ENCODE measurements at places on chromosomes 1 and 21.
A peak's percentile ranks its signal among the peaks of the same experiment; 100 is the strongest.

- DNase-seq: no peak
These were observed 270.8 kb downstream of the COL11A1 start for GRCh38 chr1:102837551-102837950.

- no peak for DNase-seq
These were observed 40.8 kb downstream of the KRTAP10-1 start for GRCh38 chr21:44499211-44499560.

GRCh38 chr1:35539824-35540261 is 17.4 kb downstream of the KIAA0319L start:
- peak; percentile 53 for DNase-seq

GRCh38 chr1:26358411-26359384 is 4.8 kb upstream of the CRYBG2 start:
- peak; percentile 62 for DNase-seq

- no peak for DNase-seq
These were observed 108.1 kb upstream of the BACE2 start for GRCh38 chr21:41059871-41060270.

DNA sequence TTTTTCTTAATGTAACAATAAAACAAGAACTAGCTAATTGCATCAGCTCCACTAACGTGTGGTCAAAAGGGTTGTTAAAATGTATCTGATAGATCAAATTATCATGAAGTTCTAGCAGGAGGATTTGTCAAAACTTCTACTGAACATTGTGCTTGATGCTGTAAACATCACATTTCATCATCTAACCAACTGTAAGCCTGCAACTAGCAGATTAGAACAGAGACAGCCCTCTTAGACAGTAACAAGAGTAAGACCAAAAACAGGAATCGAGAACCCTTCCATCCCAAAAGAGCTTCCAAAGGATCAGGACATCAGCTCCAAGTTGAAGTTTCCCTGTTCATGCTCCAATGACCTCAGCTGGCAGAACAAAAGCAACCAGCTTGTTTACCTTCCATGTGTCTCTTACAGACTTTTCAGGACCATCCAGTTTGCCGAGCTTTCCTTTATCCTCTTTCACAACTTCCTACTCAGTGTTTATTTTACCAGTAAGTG is 44.6 kb downstream of the NIBAN1 start:
- DNase-seq: no peak

GRCh38 chr1:202085682-202086373 is 36.9 kb upstream of the GPR37L1 start:
- DNase-seq: no peak

GRCh38 chr1:25082216-25082899 is 149.9 kb downstream of the SYF2 start:
- no peak for DNase-seq

DNA sequence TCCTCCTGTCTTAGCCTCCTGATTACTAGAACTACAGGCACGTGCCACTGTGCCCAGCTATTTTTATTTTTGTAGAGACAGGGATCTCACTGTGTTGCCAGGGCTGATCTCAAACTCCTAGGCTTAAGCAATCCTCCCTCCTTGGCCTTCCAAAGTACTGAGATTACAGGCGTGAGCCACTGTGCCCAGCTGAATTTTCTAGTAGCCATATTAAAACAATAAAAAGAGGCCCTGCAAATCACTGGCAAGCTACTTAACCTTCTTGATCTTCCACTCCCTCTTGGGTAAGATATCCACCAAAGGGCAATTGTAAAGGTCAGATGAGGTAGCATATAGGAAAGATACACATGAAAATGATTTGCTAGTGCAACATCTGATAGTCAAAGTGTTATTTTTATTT is 65.6 kb upstream of the SRSF10 start:
- no peak for DNase-seq

DNA sequence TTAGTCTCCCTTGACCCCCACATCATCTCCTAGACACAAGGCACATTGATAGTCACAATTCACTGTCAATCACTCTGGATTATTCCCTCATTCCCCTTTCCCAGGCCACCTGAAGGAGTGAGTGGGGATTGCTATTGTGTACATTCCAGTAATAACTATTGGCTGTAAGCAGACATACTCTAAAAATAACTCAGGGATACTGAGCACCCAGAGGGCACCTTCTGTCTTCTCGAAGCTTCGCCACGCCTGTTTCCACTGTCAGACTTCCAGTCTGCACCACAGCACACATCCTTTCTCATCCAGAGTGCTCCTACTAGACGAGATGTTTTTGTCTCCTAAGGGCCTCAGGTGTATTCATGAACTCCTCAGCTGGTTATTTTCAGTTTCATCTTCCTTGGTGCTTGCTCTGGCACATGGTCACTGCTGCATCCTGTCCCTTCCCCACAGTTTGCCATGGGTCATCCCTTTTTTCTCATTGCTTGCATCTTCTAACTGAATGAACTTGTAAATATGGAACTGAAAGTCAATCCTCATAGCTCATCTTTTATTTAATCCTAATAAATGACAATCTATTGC is 848 bp upstream of the APOBEC4 start:
- DNase-seq: no peak

GRCh38 chr21:46605767-46606426 is 1.0 kb upstream of the S100B start:
- peak; percentile 34 for DNase-seq

GRCh38 chr1:95084317-95085176 is 11.8 kb upstream of the ALG14 start:
- DNase-seq: peak; percentile 39

GRCh38 chr1:116686175-116686574 is 18.6 kb upstream of the IGSF3 start:
- DNase-seq: no peak

- DNase-seq: no peak
These were observed 62.7 kb upstream of the GPR89A start for GRCh38 chr1:145545055-145545454.

- DNase-seq: peak; percentile 82
These were observed 24.4 kb downstream of the RRAGC start for GRCh38 chr1:38834937-38835827.

DNA sequence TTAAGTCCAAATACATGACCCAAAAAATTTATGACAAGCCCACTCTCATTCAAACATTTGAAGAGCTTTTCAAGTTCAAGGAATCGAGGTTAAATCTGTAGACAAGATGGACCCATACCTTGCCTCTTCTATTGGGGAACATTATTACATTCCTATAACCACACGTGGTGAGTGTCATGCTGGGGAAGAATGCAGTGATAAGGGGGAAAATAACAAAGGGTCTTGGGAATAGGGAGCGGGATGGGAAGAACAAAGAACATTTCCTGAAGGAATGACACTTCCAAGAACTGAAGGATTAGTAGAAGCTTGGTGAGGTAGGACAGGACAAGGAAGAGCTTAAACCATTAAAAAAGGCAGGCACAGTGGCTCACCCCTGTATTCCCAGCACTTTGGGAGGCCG is 18.8 kb downstream of the PDZK1 start:
- no peak for DNase-seq

DNA sequence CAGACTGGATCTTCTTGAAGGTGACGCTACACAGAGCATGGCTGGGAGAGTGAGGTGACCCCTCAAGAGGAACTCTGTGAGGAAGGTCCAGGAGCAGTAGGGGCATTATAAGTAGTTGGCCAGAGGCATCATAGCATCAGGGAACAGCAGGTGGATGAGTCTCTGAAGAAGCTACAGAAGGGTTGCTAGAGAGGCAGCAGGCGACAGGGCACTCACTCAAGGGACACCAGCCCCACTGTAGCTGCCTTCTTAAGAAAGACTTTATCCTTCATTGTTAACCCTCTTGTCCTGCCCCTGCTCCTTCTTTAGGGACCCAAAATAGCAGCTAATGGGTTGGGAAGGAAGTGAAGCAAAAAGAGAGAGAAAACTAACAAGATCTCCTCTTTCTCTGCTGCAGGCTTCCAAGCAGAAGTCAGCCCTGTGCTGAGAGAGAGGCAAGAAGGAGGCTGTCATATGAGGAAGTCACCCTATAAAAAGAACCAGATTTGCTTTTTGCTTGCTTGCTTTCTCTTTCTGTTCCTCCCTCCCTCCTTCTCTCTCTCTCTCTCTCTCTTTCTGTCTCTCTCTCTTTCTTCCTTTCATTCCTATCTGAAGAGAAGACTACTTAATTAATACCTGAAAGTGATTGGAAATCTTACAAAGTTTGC is 7.7 kb upstream of the CD5L start:
- no peak for DNase-seq

GRCh38 chr1:200448034-200448762 is 38.4 kb upstream of the ZNF281 start:
- DNase-seq: peak; percentile 86

DNA sequence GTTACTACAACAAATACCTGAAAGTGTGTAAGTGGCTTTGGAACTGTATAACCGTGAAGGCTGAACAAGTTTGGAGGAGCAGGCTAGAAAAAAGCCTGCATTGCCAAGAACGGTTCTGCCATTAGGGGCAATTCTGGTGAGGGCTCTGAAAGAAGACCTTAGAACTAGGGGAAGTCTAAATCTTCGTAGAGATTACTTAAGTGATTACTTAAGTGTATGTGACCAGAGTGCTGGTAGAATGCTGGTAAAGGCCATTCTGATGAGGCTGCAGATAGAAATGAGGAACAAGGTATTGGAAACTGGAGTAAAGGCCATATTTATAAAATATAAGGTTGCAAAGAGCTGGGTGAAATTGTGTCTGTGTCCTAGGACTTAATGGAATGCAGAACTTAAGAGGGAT is 158.0 kb downstream of the CLIC6 start:
- no peak for DNase-seq

GRCh38 chr1:101216623-101217022 is 20.2 kb upstream of the S1PR1 start:
- DNase-seq: peak; percentile 67

DNA sequence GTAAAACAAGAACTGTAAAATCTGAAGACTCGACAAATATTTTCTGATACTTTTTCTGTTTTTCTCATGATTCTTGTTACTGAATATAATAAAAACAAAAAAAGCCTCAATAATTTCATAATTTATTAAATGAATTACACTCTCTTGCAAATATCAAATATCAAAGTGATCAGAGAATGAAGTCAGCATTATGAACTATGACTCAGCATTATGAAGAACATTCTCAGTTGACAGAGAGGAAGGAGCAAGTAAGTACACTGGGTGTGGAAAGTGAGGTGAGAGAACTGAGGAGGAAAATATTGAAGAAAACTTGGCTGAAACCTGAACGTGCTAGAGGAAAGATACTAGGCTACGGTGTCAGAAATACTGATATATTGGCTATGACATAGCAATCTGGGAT is 529.5 kb downstream of the KCNT2 start:
- DNase-seq: no peak

DNA sequence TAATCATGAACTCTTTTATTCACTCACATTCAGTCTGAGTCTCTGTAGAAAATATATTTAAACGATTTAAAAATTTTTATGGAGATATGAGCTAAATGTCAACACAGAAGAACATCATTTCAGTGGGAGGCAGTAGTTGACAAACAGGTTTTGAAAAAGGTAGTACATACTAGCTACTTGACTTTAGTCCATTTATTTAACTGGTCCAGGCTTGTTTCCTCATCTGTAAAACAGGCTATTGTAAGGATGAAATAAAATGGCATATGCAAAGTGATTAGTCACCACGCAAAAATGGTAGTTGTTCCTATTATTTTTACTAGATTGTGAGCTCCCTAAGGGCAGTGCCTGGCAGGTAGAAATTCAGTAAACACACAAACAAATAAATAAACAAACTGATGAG is 75.2 kb downstream of the NTPCR start:
- no peak for DNase-seq

GRCh38 chr1:192639607-192640368 is 3.8 kb downstream of the RGS13 start:
- peak; percentile 85 for DNase-seq
